Lower lobe of right lung (tissue), 2 donors: ENCODE measurements at places on chromosomes 6 and 20. TPM values are rescaled to one million over a fixed set of nuclear protein-coding genes. Genes with fewer than 3 reads are reported as not detected.

DNA sequence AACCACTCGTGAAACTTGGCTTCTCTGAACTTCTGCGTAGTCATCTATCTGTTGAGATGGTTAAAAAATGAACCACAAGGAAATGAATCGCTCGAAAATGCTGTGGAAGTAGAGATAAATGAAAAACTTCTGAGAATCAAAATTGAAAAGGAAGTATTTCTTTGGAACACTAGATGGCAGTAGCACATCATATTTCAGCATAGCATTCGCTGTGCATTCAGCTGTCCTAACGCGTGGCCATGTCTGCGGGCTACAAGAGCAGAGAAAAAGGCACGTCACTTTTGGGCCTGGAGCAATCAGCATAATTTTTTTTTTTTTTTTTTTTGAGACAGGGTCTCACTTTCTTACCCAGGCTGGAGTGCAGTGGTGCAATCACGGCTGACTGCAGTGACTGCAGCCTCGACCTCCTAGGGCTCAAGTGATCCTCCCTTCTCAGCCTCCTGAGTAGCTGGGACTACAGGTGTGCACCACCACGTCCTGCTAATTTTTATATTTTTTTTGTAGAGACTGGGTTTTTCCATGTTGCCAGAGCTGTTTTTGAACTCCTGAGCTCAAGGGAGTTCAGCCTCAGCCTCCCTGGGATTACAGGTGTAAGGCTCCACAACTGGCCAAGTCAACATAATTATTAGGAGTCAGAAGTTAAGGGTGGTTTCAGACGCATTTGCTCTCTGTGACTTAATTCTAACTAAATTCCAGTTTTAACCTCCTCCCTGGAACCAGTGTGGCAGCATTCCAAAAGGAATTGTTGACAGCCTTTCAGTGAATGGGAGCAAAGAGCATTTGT lies 8.8 kb upstream of the PERP start:
- peak; percentile 60 for DNase-seq

DNA sequence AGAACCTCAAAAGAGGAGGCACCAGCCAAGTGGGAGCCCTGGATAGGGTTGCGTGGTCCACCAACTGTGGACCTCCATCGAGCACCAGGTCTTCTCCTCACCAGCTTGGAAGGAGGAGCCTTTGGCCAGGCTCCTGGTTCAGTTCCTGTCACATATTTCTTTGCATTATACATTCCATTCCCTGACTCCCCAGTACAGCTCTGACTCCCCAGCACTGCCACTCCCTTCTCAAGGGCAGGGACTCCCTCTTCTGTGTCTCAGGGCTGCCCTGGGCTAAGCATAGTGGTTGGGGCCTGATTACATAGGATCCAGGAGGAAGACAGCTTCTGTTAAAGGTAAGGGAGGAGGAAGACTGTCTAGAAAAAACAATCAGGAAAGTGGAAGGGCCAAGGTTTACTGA lies 91.1 kb downstream of the MRPL14 start:
- DNase-seq: no peak

DNA sequence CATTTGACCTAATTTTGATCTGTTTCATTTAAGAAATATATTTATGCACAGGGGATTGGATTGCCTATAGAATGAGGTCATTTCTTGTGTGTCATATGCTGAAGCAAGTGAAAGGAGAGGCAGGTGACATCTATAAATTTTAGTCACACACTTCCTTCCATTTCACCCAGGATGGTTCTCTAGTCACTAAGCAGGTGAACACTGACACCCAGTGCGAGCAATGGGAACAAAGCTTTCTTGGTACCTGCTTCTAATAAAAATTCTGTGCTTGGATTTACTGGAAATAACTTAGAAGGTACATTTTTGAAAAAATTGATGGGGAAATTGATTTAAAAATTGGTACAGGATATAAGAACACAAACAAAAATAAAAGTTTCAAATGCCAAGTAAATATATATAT lies 66.9 kb upstream of the MC3R start:
- DNase-seq: no peak

GRCh38 chr20:38764567-38765318 lies 16.5 kb downstream of the ACTR5 start:
- no peak for DNase-seq

DNA sequence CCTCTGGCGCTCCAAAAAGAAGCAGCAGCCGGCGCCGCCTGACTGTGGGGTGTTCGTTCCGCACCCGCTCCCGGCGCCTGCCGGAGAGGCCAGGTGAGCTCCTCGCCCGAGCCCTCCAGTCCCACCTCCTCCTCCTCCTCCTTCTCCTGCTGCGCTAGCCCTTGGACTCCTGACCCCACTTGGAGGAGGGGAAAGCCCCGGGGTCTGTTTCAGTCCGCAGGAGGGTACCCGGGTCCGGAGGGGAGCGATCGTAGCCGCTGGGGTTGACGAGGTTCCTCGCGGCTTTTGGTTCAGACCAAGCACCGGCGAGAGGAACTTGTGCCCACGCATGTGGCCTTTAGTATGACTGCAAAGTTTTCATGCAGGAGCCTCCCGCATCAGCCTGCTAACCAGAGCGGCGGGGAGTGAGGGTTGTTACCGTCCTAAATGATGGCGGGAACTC lies 493 bp downstream of the CRYBG1 start:
- peak; percentile 68 for DNase-seq

The PRR3 gene
- 7.5 TPM for total RNA-seq

GRCh38 chr6:66935612-66936011 lies 1228.6 kb upstream of the EYS start:
- DNase-seq: no peak

DNA sequence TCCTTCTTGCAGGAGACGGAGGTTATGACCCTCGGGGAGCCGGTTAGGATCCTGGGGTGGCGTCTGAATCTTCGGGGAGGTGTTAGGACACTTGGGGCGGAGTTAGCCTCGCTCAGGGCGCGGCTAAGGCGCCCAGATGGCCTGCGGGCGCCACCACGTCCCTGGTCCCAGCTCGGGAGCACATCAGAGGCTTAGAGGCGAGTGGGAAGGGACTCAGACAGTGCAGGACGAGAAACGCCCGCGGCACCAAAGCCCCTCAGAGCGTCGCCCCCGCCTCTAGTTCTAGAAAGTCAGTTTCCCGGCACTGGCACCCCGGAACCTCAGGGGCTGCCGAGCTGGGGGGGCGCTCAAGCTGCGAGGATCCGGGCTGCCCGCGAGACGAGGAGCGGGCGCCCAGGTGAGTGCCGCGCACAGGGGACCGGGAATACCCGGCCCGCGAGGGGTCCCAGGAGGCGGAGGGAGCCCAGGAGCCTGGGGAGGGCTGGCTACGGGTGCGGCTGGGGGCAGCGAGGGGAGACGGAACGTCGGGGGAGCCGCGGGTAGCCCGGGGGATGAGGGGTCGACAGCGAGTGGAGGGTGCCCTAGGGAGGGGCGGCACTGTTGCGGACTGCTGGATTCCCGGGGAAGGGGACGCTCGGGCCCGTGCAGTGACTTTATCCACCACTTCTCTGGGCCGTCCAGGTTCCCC lies at the start of gene HCK:
HCK (plus strand) TSS at position 153 of the 688 bp plus-strand sequence.
- peak; percentile 82 for DNase-seq

The ARHGAP40 gene
- 0.83 TPM for total RNA-seq

DNA sequence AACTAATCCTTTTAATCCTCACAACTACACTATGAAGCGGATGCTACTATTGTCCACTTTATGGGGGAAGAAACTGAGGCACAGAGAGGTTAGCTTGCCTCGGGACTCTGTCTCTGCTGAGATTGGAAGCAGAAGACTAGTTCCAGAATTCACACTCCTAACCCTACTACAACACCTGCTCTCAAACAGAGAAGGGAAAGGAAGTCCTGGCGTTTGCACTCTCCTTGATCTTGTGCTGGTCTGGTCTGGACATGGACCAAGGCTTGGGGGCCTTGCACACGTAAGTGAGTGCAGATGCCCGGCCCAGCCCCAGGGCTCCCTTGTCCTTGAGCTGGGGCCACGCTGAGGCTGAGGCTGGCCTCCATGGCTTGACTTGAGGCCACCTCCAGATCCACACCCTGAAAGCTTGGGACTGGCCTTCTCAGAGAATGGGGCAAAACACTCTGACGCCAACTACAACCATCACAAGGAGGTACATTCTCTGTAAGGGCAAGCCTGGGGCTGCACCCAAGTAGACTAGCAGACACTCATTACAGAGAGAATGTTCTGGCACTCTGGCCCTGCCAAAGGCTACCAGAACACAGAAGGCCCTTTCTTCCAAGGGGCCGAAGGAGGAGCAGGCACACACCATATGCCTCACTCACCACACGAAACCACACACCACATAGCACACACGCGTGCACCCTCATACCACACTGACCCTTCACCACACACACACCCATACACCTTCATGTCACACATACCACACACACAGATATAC lies 33.3 kb upstream of the EZR start:
- DNase-seq: no peak

DNA sequence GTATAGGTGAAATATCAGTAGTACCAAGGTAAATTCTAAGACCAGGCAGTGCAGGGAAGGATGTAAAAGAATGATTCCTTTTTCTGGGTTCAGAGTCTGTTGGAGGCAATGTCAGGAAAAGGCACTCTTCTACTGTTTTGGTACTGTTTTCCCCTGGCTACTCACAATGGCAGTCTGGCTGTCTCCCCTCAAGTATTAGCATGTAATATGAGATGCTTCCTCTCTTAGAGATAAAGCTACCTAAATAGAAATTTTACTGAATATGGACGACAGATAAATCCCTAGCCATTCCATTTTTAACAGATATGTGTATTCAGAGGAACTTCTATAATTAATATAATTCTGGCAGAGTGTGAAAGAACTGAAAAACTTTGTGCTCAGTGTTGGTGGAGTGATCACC lies 3.5 kb downstream of the RNF8 start:
- no peak for DNase-seq

- no peak for DNase-seq
Measured at GRCh38 chr6:128491610-128492206, 28.7 kb downstream of the PTPRK start.

- no peak for DNase-seq
Measured at GRCh38 chr6:21279619-21280018, 313.9 kb upstream of the SOX4 start.

- DNase-seq: no peak
Measured at GRCh38 chr6:40456390-40457013, 130.7 kb downstream of the LRFN2 start.

- DNase-seq: no peak
Measured at GRCh38 chr6:24272553-24272952, 85.3 kb downstream of the DCDC2 start.

DNA sequence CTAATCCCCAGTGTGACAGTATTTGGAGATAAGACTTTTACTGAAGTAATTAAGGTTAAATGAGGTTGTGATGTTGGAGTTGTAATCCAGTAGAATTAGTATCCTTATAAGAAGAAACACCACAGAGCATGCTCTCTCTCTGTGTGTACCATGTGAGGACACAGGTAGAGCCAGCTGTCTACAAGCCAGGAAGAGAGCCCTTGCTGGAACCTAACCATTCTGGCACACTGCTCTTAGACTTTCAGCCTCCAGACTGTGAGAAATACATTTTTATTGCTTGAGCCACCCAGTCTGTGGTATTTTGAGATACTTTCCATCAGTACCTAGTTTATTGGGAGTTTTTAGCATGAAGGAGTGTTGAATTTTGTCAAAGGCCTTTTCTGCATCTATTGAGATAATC lies 110.2 kb downstream of the PHF3 start:
- DNase-seq: no peak

The CCN2 gene
- total RNA-seq: 83.1 TPM

- no peak for DNase-seq
Measured at GRCh38 chr20:44761423-44761822, 15.8 kb downstream of the KCNK15 start.

DNA sequence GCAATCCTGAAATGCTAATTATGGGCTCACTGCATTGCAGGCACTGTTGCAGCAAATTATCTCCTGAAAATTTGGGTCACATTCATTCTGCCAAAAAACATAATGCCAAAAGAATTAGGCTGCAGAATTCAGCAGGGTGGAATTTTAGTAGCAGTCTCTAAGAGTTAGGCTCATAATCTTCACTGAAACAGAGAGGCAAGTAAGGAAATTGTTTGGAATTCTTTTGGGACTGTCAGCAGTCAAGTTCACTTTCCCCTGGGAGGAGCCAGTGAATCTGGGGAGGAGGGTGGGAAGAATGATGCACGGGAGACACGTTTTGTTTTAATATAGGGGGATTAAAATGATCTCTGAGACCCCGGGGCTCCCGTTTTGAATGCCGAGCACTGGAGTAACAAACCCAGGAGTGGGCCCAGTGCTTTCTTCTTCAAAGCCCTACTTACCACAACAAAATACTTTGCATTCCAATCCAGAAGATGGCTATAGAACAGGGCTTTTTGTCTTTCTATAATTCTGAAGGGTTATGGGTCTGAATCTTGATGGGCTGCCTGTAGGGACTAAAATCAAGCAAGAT lies 44.7 kb downstream of the SOBP start:
- no peak for DNase-seq

The SLC2A10 gene
- total RNA-seq: 11.5 TPM

- no peak for DNase-seq
Measured at GRCh38 chr6:119757467-119757866, 407.9 kb upstream of the MAN1A1 start.

DNA sequence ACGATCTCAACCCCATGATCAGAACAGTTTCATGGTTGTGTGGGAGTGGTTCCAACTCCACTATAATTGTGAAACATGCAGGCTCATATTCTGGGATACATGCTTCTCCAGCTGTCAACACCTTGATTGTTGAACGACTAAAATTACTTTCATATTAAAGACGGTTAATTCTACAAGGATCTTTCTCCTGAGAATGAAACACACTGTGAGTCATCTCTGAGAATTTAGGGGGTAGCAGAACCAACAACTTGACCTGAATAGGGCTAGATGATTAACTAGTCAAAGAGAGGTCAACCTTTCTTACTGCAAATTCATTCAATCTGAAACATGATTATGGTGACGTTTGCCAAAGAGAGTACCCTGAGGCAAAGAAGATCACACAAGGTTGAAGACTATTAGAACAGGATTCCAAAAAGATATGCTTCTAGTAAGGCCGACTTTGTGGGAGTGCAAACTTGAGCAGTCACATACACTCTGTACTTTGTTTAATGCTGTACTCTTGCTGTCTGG lies 175.2 kb upstream of the CITED2 start:
- no peak for DNase-seq

The IP6K3 gene
- 3.5 TPM for total RNA-seq

DNA sequence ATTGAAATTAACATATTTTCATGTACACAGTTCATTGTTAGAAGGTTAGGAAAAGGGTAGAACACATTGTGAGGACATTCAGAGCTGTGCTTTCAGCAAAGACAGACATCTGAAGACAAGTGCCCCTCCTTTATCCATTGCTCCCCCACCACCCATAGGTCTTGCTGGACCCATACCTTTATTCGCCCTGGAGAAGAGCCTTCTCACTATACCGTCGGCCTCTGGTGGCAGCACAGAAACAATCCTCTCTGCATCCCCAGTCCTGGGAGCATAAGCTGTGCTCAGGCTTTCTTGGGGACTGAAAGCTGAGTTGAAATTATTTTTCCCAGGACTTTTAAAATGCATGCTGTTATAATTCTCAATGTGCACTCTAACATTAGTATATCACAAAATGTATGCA lies 372.3 kb downstream of the EPHA7 start:
- no peak for DNase-seq

- no peak for DNase-seq
Measured at GRCh38 chr6:40460380-40460779, 126.8 kb downstream of the LRFN2 start.

- DNase-seq: no peak
Measured at GRCh38 chr6:42162812-42163211, 10.4 kb upstream of the GUCA1A start.
